ENCODE measurements at places on chromosomes 13 and 19.
A peak's percentile ranks its signal among the peaks of the same experiment; 100 is the strongest.

DNA sequence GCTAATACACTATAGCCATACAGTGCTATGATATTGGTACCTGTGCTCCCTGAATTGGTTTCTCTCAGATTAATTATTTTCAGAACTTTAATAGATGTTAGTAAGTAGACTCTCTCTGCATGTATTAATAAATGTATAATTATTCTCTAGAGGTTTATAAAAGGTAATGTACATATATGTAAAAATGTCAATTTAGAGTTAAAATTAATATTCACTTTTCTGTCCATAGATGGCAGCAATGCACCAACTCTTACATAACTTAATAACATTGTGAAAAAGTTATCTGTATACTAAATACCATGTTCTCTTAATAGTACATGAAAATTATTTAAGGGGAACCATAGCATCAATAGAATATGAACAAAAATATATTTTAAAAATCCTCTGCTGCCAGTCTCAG is 515.0 kb upstream of the KLHL1 start:
- no peak for DNase-seq

DNA sequence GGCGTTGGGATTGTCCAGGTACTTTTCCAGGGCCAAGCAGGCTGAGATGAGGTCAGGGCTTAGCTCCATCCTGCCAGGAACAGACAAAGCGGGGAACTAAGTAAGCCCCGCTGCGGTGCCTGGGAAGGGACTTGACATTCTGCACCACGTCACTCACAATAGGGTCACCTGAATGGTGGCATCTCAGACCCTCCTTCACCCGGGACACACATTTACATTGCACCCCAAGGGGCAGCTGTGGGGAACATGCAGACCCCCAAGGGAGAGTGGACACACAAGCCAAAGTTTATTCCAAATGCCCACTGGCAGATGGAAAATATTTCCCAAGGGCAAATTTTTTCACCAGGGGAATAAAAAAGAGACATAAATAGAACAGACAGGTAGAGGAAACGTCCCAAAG is 20.3 kb upstream of the SPC24 start:
- DNase-seq, result no peak

DNA sequence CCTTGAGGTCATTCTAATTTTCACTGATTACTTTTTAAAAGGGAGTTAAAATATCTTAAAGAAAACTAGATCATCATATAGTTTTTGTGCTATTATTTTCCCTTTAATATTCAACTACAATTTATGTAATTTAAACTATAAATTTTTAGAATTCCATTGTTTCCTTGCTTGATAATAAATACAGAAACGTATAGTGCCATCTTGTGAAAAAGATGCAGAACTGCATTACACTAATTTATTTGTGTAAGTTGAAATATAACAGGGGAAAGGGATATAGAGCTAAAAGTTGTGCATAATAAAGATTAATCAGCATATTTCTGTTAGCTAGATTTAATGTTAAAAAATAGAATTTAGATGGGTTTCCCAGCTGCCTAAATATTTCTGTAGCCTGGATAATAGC is 61.5 kb upstream of the TDRD3 start:
- DNase-seq, result no peak

GRCh38 chr13:59414006-59414405 is 749.7 kb downstream of the DIAPH3 start:
- no peak for DNase-seq

DNA sequence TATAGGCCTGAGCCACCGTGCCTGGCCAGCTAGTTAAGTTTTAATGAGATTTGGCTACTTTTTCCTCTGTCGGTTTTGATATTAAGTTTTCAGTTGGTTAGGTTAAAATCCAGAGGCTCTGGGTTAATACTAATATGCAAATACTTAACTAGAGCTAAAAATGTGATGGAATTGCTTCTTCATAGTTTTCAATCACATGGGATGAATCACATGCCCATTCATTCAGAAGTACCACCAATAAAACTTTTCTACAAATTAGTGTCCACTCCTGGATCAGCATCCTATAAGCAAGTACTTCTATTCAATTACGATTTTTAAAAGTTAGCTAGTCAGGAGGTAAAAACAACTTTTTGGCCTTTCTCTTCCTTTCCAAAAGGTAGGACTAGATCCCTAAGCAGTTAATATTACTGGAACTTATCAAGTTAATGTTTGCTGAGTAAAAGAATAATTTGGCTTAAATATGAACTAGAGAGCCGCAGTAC is 4.3 kb downstream of the SLC25A30 start:
- no peak for DNase-seq

- no peak for DNase-seq
Measured at GRCh38 chr19:41528106-41528505, 47.9 kb upstream of the CEACAM21 start.

- no peak for DNase-seq
Measured at GRCh38 chr19:8973501-8974091, 36.6 kb downstream of the MUC16 start.

DNA sequence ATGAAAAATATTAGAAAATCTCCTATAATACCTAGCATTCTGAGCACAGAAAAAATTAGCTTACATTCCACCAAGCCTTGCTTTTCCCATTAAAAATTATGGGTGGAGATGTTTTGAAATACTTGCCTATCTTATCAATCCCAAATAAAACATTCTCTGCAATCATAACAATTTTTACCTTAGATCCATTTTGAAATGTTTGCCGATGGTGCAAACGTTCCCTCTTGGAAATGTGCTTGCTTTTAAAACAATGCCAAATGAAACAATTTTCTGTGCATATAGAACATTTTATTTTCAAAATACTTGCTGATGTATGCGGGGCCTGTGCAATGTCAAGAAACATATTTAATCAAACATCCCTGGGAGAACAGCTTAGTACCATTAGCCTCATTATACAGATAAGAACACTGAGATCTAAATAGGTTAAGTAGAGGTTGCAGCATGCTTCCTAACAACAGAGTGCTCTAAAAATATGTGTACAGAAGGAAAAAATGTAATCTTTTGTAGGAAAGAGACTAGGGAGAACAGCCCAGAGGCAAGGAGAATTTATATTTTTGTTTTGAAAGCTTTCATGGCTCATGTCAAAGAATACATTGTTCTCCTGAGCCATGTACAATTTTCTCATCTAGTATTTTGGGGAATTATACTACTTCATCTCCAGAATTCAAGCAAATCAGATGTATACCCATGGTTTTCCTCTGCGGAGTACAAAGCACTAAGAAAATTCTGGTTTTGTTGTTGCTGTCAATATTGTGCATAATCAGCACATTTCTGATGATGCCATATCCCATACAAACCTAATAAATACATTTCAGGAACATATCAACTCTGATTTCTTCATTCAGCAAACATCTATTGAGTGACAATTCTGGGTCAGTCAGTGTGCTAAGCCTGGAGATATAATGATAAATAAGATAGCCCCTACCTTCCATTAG is 25.9 kb upstream of the FNDC3A start:
- DNase-seq, result no peak

DNA sequence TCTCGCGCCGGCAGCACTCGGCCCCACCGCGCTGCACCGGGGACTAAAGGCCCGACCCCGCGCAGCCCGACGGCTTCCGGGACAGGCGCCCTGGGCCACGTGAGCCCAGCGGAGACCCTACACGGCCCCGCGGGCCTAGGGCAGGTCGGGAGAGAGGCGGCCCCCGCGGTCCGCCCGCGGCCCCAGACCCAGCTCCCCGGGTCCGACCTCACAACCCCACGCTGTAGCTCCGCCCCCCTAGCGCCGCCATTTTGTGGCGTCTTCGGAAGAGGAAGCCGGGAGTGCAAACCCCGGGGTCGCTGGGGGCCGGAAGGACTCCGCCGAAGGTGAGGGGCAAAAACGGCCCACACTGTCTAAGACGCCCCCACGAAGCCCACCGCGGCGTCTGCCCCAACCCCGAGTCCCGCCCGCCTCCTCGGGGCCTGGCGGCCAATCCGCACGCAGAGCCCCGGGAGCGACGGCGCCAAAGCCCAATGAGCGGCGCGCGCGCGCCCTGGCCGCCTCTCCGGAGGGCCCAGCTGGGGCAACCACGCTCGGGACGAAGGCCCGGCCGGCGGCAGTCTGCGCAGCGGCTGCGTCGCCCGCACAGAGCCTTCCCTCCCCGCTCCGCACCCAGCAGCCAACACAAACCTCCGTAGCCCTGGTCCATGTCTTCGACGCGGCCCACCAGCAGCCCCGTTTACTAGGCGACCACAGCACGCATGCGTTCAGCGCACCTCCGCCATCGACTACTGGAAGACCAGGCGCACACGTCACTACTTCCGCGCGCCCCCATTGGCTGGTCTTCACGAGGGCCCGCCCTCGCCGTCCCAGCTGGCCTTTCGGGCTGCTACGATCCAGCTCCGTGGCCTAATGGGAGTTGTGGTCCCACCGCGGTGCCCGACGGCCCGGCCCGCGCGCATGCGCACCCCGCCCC is at the start of gene AKAP8:
AKAP8 (minus strand) TSS at position 705 of the 916 bp plus-strand sequence; CDS start at position 649, 56 bp downstream.
- DNase-seq, result peak; percentile 98
